A549 treated with ZK216348 at 1 μM for 4 hours (cell line): ENCODE measurements at places on chromosomes 7 and 10. TPM values are rescaled to one million over a fixed set of nuclear protein-coding genes. Genes with fewer than 3 reads are reported as not detected.

Gene HIP1
- 17.1 to 23.9 TPM (median 21.1 TPM) in 5 replicates for total RNA-seq

Gene SLC26A5
- total RNA-seq: not detected in 5 replicates

Gene CACUL1
- total RNA-seq: 6.0 to 14.9 TPM (median 11.6 TPM) in 5 replicates

Gene CHCHD2
- total RNA-seq: 519 to 707 TPM (median 628 TPM) in 5 replicates

Gene GCK
- total RNA-seq: not detected in 5 replicates
